IPS DF 6.9 (cell line): ENCODE measurements at places on chromosomes 5 and 9.

DNA sequence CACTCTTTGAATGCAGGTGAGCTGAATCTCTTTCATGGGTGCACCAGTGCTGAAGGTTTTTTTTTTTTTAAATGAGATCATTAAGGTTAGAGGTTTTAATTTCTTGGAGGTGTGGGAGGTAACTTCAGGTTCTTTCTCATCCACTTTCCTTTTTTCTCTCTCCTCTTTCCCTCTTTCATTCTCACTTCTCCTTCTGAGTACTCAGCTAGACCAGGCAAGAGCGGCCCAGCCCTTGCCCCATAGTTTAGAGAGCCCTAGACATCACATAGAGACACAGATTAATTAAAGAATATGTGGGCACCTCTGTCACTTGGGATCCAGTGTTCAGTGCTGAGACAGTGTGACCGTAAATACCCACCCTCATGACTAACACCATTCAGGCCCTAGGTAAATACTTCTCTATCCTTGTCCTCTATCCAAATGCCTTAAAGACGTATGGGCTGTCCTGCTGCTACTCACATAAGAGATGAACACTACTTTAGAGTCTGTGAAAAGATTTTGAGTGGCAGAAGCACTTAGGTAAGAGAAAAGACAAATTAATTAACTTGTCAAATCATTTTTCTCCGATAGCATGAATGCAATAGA, 174.1 kb downstream of the TLE4 start:
- DNase-seq: no peak

- DNase-seq: no peak
Observed at GRCh38 chr5:65928322-65928752, 2.0 kb downstream of the ERBIN start.

GRCh38 chr9:77944556-77945243, 86.9 kb downstream of the GNAQ start:
- no peak for DNase-seq

DNA sequence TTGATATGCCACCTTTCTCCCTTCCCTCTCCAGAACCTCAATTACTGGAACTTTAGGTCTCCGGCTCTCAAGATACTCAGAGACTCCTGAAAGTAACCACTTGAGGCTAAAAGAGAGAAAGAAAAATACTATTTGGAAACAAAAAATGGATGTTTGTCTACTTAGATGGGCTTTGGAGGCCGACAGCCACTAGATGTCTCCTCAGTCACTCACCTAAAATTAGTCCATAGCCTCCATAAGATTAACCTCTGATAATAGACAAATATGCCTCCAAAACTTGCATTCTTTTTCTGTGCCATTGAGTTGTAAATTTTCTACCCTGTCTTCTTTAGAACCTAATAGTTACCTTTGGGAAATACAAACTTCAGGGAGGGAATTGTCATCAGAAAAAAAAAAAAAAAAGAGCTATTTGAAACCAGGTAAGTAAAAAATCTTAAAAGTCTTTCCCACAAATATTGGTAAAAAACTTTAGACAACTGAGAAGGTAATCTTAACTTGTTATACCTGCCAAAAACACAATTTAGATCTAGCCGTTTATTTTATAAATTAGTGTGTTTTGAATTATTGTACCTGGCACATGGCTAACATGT, 11.2 kb upstream of the PCDH1 start:
- no peak for DNase-seq

GRCh38 chr5:165184183-165184582, 1678.8 kb downstream of the MAT2B start:
- DNase-seq: no peak

GRCh38 chr5:87394411-87395165, 18.1 kb downstream of the CCNH start:
- no peak for DNase-seq

- DNase-seq: no peak
Observed at GRCh38 chr5:134118212-134118835, 3.8 kb downstream of the TCF7 start.

GRCh38 chr5:112316731-112317130, 102.3 kb downstream of the EPB41L4A start:
- DNase-seq: no peak

DNA sequence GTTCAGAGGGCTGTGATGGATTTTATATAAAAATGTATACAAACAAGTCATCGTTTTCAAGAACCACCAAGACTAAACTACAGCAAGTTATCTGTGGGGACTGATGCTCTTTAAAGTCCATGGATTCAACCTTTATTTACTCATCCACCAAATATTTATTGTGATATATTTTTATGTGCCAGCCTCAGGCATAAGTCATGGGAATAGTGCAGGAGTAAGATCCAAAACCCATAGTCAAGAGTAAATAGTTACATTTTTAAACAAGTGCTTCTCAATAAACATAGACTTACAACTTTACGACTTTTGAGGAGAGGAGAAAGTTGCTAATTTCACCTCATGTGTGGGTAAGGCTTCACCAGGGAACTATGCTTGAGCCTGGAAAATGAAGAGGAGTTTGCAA, 24.6 kb downstream of the MACIR start:
- no peak for DNase-seq

DNA sequence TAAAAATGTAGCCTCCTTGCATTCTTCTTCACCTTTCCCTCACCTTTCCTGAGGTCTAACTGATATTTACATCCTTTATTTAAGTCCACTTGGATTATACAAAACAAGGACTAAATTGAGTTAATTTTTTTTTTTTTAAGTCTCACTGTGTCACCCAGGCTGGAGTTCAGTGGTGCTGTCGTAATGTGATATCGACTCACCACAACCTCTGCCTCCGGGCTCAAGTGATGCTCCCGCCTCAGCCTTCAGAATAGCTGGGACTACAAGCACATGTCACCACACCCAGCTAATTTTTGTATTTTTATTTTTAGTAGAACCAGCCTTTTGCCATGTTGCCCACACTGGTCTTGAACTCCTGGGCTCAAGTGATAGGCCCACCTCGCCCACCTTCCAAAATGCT, 195.3 kb downstream of the BNC2 start:
- DNase-seq: no peak

GRCh38 chr5:40678460-40679147, 1.1 kb upstream of the PTGER4 start:
- no peak for DNase-seq

- DNase-seq: no peak
Observed at GRCh38 chr5:6424110-6424659, 24.5 kb upstream of the UBE2QL1 start.

DNA sequence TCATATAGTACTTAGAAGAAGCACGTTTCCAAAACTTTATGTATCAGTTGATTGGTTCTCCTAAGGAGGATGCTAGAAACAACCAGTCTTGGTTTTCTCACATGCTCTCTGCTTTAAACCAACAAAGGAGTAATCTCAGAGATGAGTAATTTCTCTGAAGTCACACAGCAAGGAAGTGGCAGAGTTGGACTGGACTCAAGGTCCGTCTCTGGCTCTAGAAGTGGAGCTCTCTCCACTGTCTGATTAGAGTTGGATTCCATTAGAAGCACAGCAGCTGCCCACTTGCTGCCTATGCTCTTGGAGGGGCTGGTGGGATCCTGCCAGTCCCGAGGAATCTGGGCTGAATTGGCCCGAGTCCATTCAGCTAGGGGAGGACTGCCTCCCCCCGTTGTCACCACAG, 21.0 kb downstream of the RALGPS1 start:
- no peak for DNase-seq

- DNase-seq: no peak
Observed at GRCh38 chr5:17289681-17290539, 72.5 kb downstream of the BASP1 start.

DNA sequence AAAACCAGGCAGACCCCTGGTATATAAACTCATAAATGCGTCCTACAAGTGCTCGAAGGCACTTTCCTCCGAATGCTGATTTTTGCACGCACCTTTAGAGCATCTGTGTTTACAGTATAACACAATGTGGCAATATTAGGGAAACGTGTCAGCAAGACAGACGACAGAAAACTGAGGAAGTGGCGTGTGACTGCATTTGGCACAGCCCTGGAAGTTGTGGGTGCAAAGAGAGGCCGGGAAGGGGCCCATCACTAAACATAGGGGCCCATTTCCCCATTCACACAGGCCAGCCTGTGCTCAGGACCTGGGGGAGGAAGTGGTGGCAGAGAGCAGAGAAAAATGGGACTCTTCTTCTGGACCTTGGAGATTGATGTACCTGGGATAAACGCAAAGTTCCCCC, 48.2 kb downstream of the RASGEF1C start:
- no peak for DNase-seq

GRCh38 chr5:175590471-175590881, 67.4 kb upstream of the HRH2 start:
- DNase-seq: no peak

DNA sequence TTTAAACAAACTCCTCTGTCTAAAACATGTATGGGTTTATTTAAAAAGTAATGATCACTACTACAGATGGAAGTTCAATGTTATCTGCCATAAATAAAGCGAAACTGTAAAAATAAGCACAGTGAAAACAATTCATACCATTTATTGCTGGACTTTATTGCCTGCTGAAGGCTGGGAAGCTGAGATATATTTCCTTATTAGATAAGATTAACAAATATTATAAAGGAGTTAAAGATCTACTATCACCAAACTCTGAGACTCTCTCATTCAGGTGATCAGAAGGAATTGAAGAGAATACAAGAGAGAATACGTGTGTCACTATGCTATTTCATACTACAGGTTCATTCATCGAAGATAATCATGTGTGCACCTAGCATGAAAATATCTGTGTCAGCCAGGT, 190.9 kb upstream of the ATP10B start:
- no peak for DNase-seq

DNA sequence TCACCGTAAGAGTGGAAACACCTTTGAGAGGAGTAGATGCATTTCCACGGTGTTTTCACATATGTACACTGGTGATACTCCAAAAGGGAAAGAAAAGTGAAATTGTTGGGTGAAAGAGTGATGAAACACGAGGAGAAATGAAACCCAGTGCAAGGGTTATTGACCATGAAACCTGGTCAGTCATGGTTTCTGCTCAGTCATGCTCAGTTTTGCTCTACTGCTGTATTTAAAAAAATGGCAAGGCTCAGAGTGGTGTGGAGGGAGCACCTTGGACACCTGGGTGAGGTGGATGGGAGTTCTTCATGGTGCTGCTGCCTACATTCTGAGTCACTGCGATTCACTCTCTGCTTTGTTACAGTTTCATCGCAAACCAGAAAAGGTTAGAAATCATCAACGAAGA, 32.3 kb downstream of the NTRK2 start:
- DNase-seq: no peak

DNA sequence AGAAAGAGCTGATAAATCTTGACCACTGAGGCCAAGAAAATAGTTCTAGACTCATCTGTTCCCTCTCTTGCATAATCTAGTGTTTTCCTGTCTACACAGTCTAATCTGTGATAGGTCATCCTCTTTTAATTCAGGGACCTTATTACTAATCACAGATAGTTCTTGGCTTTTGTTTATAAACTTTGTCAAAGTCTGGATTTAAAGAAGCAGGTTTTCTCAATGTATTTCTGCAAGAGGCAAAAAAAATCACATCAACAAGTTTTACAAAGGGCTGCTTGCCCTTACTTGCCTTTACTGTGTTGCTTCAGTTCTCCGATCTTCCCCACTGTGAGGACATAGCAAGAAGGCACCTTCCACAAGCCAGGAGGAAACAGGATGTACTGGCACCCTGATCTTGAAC, 43.9 kb upstream of the MTAP start:
- no peak for DNase-seq

- no peak for DNase-seq
Observed at GRCh38 chr5:181053488-181054121, 13.5 kb downstream of the BTNL9 start.

DNA sequence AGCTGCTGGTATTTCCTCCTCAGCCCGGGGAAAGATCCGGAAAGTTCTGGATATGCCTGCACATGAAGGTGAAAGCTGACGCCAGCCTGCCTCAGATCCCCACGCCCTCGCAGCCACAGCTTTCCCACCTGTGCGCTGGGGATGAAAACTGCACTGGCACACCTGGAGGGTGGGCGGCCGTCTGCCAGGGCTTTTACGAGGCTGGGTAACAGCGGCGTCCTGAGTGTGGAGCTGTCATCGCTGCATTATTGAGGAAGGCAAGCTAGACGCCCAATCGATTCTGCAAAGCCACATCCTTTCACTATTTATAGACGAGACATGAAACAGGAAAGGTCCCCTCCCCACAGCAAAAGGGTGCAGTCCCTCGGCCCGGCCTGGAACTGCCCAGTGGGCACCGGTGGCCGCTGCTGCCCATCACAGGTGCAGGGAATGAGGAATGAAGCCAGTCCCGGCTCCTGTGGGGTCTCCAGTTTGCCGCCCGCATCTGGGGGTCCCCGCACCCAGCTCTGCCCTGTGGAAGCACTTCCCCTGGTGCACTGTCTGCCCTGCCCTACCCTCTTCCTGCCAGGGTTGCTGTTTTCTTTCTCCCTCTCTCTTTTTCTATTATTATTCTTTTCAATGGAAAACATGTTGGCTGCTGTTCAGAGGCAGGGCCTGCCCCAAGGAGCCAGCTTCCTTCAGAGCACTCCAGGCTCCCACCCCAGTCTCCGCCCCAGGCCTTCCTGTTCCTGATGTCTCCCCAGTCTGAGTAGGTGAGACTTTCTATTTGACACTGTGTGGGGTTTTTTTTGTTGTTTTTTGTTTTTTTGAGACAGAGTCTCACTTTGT, 7.0 kb downstream of the NOTCH1 start:
- no peak for DNase-seq

DNA sequence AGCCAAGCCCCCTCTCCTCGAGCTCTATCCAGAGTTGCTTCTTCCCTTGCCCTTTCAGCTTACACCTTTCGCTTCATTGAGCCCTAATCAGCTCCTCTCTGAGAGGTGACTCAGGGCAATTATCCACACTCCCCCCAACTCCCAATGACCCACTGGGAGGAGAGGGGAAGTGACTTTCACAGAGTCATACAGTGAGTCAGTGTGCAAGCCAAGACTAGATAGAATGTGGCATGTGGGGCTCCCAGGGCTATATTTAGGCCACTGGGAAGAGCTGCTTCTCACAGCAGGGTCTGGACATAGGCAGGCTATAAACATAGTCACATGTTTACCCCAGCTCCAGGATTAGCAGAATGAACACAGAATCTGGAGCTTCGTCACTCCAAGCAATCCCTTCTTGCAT, 57.4 kb downstream of the NRG2 start:
- no peak for DNase-seq

DNA sequence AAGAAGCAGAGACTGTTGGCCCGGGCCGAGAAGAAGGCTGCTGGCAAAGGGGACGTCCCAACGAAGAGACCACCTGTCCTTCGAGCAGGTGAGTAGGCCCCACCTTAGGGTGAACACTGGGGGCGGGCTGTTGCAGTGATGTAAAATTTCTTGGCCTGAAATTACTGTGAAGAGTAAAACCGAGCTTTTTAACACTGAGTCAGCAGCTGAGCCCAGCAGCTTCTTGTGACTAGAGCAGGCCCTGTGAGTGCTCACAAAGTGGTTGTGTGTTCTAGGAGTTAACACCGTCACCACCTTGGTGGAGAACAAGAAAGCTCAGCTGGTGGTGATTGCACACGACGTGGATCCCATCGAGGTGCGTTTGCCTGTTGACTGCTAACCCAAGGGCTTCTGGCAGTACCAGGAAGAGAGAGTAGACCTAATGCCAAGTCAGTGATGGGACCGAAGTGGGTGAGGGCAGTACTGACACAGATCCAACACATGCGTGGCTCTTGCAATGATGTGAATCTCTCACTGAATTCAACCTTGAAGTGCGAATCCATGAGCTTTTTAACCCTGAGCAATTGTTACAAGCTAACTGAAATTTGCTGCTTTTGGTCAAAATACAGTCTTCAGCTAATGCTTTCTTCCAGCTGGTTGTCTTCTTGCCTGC, 2.1 kb downstream of the RPL7A start:
- no peak for DNase-seq

GRCh38 chr5:72034770-72035169, 72.5 kb upstream of the MAP1B start:
- no peak for DNase-seq
